NT2/D1 (cell line): ENCODE measurements at places on chromosomes 16 and 17.

DNA sequence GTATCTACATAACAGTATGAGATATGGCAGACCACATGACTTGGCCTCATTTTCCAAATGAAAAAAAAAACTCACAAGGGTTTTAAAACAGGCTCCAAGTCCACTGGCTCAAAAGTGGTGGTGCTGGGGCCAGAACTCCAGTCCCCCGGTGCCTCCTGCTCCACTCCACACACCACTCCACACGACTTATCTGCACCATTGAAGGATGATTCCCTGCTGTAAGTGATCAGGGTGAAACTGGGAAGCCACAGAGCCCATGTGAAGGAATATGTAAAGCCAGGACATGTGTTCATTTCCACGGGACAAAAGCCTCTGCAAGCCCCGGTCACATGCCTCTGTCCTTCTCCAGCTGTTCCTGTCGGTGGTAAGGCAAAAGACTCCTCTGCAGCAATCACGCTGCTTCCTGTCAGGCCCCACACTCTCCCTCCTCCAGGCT, 97.2 kb downstream of the ZNF18 start:
- DNase-seq, result no peak

GRCh38 chr17:78665952-78666920, 89.0 kb upstream of the DNAH17 start:
- no peak for DNase-seq

- DNase-seq, result no peak
Observed at GRCh38 chr17:49829026-49829425, 18.8 kb downstream of the TAC4 start.

DNA sequence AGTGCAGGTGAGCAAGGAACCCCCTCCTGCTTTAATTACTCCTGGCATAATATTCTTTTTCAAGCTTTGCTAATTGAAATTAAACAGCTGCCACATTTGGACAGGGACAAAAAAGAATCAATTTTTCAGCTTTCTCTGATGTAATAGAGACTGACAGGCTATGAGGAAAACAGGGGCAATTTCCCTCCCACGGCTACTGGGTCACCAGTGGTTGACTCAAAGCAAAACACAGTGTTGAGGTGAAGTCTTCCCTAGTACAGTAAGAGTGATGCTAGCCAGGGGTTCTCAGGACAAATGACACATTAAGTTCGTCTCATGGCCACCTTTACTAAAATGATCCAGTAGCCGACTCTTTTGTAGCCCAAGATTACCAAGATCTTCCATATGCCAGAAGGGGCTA, 38.6 kb upstream of the PMFBP1 start:
- no peak for DNase-seq

GRCh38 chr16:3643095-3643730, 11.3 kb upstream of the DNASE1 start:
- no peak for DNase-seq

DNA sequence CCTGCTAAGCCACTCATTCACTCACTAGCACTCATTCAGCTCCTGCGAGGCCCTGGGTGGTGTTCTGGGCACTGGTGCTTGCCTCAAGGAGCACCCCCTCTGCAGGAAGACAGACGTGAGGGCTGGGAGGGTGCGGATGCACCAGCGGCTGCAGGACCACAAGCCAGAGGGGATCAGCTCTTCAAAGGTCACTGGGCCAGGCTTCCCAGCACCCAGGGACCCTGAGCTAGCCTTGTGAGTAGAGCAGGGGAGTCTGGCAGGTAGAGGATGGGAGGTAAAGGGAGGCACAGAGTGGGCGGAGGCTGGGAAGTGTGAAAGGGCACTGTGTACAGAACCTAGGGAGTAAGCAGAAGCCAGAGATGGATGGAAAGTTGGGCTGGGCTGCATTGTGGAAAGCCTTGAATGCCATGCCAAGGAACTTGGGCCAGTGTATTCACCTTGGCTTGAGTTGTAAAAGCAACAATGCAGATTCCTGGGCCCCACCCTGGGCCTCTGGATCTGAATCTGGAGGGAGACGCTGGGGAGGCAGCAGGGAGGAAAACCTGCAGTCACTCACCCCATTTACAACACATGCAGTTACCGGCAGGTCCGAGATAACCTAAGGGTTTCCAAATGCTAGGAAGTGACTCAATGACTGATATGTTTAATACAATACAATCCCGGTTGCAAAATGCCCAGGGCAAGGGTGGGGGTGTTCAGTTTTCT, 1.7 kb downstream of the IL4R start:
- no peak for DNase-seq

- no peak for DNase-seq
Observed at GRCh38 chr17:17824119-17824782, 12.5 kb downstream of the SREBF1 start.

GRCh38 chr17:82228278-82228841, 482 bp upstream of the SLC16A3 start:
- DNase-seq, result no peak

DNA sequence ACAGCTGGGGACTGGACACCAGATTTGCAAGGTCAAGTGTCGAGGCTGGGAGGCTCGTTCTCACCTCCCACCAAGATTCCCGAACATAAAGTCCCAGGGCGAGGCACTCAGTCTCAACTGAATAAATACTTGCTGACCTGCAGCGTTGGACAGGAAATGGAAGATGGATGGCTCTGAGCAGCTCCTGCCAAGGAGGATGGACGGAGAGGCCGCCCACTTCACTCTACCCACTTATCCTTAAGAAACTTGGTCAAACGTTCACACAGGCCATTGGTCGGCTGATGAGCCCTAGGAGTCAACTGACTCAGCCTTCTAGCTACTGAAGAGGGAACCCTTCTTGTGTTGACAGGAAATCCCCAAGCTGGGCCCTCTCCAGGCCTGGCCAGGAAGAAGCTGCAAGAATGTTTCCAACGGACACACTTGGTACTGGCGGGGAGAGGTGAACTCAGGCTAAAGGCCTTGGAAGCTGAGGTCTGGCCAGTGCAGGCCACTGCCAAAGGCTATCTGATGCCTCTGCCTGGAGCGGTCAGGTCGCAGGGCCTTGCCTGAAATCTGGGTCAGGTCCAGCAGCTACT, 50.0 kb downstream of the VAC14 start:
- no peak for DNase-seq
